ENCODE measurements at places on chromosomes 3 and 15.

DNA sequence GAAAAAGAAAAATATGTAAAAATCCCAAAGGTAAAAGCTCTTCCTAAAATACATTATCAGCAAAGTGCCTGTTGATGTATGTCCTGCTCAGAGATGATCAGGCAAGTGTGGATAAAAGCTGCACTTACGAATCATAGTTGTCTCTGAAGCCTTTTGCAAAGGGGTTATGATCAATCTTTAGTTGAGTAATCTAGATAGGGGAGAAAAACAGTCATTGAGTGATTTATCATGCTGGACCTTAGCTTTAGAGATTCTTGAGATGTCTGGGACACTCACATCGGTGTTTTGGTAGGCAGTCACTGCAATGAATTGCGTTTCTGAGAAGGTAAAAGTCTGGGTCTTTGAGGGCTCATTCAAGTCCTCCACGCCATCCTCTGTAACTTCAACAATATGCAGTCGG is 3.7 kb downstream of the EOMES start:
- no peak for DNase-seq

GRCh38 chr3:107446706-107447105 is 69.5 kb downstream of the CCDC54 start:
- DNase-seq, result peak; percentile 1

- no peak for DNase-seq
Measured at GRCh38 chr3:189908646-189909045, 212.1 kb downstream of the P3H2 start.

GRCh38 chr3:66582721-66583423 is 82.0 kb upstream of the LRIG1 start:
- DNase-seq, result no peak

- no peak for DNase-seq
Measured at GRCh38 chr15:94029495-94029894, 201.9 kb upstream of the MCTP2 start.

DNA sequence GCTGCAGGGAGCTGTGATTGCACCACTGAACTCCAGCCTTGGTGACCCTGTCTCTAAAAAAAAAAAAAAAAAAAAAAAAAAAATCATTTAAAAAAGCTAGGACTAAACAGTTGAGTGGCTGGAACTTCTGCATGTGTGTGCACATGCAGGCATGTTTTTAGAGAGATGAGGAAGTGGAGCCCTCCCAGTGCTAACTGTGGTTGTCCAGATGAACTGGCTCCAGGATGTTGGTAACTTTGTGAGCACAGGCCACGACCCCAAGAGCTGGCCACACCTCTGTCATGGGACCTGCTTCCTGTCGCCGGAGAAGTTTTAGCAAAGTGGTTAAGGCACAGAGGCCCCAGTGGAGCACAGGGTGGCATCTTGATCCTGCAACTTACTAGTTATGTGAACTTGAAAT is 27.0 kb downstream of the CHCHD6 start:
- DNase-seq, result peak; percentile 82

GRCh38 chr3:125200731-125201139 is 11.8 kb downstream of the SLC12A8 start:
- DNase-seq, result no peak

DNA sequence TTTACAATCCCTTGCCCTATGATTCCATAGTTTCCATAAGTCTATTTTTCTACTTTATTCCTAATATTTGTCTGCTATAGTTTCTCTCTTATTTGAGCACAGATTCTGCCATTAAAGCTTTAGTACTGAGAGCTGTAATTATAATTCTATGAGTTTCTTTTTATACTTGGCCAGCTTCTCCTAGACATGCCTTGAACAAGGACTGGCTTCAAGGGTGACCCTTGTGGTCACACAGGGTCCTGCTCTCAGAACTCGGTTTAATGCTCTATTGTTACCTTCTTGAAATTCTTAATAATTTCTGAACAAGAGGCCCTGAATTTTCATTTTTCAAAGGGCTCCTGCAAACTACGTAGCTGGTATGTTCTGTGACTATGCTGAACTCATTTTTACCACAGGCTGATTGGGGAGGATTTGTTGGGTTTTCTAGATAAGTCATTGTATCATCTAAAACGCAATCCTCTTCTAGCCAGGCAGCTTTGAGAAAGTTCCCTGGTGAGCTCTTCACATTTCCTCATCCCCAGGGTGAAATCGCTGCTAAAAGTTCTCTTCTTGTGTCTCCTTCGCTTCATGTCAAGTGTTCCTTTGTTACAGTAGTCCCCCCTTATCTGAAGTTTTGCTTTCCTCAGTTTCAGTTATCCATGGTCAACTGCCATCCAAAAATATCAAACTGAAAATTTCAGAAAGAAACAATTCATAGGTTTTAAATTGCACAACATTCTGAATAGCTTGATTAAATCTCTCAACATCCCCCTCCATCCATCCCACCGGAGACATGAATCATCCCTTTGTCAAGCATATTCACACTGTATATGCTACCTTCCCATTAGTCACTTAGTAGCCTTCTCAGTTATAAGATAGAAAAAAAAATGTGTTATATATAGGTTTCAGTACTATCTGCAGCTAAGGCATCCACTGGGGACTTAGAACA is 12.6 kb upstream of the PLCL2 start:
- peak; percentile 10 for DNase-seq

DNA sequence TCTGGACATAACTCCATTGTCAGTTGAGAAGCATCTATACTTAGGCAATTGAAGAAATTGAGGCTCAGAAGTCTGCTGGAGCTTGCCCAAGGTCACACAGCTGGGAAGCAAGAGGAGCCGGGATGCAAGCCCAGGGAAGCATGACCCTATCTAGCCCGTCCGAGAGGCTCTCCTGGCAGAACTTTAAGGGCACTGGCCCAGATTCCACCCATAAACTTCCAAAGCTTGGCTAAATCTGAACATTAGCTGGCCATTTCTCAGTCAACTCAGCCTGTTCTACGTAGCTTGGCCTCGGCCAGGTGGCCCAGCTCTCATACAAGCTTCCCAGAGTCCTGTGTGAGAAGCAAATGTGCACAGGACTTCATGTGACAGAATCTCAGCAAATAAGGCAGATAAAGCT is 75.8 kb downstream of the LRIG1 start:
- DNase-seq, result no peak

DNA sequence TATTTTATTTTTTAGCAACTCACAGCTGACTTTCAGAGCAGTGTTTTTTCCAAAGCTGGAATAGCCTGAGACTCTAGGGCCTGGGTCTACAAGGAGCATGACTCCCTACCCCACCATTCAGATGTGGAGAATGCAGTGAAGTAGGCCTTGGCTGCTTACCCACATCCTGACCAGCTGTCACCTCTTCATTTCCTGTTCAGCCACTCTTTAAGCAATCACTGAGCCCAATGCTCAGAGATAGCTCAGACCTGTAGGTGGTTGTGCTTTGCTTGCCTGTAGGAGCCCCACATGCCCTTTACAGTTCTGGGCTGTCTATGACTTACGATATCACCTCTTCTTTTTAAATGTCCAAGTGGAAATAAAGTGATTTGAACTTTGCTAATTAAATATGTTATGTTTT is 148.1 kb downstream of the NEK11 start:
- DNase-seq, result no peak

DNA sequence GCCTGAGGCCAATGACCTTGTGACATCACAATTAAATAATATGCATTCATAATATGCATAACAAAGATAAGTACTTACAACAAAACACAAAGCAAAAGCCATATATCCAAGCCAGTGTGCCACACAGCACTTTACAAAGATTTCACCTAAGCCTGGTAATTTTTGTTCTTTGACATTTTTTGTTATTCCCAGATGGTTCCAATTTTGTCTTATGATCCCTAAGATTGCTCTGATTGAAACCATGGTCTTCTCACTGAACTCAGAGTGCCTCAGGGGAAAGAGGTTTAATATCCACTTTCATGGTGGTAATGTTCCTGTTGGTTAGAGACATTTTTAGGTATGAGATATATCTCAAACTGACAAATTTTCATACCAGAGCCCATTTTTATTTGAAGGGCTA is 29.1 kb downstream of the RETNLB start:
- no peak for DNase-seq

- no peak for DNase-seq
Measured at GRCh38 chr3:64152086-64152485, 73.2 kb downstream of the PRICKLE2 start.

- no peak for DNase-seq
Measured at GRCh38 chr3:9229325-9229724, 20.1 kb downstream of the SRGAP3 start.

DNA sequence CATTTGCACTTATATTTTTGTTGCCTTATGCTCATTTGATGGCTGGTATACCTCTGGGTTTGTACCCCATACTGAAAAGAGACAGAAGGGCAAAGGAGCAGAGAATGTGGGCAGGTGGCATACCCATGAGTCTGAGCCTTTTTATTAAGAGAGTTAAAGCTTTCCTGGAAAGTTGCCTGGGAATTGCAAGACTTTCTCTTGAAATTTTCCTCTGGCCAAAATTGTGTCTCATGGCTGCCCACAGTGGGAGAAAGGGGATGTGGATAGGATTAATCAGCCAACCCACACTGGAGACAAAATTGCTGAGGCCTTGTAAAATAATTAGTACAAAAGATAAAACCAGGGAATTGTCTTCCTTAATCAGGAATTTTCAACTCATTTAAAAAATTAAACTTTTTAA is 8.2 kb upstream of the NMD3 start:
- peak; percentile 37 for DNase-seq

GRCh38 chr15:90868261-90868689 is at the start of gene FURIN:
TSS of gene FURIN (plus strand) at chr15:90868588. CDS start at chr15:90875741, 7,153 bp downstream.
- DNase-seq, result peak; percentile 62

- DNase-seq, result no peak
Measured at GRCh38 chr3:118480101-118480860, 554.4 kb downstream of the IGSF11 start.

- DNase-seq, result no peak
Measured at GRCh38 chr3:122928396-122929187, 99.0 kb downstream of the SEMA5B start.

DNA sequence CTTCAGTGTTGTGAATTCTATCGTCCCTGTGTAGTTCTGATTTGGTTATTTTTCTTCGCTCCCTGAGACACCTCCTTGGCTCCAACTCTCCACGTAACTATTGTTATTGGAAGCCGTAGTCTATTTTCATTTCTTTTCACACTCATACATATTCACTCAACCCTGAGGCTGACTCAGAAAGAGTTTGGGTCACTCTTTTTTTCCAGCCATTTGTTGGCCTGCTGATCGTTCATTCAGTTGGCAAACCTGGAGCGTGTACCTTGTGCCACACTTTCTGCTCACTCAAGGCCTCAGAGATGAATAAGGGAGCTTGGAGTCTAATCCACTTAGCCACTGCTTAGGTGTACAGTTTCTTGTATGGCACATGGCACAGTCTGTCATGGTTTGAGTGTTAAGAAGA is 22.4 kb downstream of the GYG1 start:
- no peak for DNase-seq

DNA sequence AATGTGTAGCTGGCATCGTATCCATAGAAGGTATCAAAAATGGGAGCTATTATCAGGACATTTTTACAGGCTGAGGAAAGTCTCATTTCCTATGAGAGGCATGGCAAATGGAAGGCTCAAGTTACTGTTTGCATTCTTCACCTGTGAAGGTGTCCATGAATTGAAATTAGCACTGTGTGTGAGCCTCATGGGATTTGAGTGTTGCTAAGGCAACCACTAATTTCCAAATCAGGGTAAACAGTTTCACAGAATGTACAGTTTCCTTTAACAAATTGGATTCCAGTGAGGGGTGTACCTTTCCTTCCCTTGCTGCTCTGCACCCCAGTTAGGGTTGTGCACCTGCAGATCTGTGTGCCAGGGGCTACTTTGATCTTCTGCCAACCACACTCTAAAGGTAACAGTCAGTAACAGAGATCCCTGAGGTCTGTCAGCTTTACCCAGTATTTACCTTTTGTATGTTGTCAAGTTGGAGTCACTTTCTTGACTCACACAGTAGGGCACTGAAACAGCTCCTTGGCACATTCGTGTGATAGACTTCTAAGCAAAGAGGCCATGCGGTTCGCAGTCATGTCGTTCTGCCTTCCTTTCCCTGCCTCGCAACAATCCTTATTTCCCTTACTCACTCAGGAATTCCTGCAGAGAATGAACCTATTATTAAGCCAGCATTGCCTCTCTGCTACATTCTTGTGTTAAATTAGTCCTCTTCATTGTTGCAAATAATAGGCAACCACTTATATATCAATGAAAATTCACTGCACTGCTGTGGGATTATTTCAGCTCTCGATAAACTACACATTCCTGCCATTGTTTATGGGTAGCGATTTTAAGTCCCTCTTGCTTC is 129.8 kb upstream of the GBE1 start:
- DNase-seq, result no peak

DNA sequence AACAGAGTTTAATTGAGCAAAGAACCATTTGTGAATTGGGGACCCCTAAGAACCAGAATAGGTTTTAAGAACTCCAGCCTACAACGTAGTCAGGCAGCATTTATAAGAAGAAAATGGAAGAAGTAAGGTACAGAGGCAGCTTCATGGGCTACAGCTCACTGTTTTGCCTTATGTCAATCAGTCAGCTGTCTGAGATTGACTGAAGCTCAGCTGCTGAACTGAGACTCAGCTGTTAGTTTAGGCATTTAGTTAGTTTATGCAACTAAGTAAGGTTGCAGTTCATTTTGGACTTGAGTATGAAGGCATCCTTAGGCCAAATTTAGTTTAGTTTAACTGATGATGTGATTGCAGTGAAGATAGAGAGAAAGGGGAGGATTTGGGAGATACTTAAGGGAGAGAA is 34.1 kb upstream of the RASA2 start:
- no peak for DNase-seq

- DNase-seq, result no peak
Measured at GRCh38 chr15:95298729-95299128, 1031.8 kb upstream of the NR2F2 start.

GRCh38 chr3:25603703-25604102 is 61.0 kb downstream of the TOP2B start:
- DNase-seq, result peak; percentile 85

DNA sequence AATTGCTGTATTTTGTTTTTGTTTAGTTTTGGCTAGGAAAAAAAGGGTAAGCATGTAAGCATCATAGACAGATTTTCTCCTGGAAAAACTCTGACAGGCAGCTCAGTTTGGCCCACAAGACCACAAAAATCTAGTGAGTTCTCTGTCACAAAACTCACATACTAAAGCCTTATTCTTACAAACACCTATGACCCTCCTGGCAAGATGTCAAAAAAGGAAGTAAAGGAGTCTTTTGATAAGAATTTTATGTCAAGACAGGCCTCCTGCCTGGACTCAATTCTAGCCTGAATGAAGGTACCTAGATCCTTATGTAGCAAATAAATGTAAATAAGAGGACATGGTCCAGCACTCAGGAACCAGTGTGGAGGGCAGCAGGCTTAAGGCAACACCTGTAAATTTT is 668.3 kb upstream of the ZNF385D start:
- no peak for DNase-seq
